ENCODE measurements at places on chromosomes 16 and 17.

DNA sequence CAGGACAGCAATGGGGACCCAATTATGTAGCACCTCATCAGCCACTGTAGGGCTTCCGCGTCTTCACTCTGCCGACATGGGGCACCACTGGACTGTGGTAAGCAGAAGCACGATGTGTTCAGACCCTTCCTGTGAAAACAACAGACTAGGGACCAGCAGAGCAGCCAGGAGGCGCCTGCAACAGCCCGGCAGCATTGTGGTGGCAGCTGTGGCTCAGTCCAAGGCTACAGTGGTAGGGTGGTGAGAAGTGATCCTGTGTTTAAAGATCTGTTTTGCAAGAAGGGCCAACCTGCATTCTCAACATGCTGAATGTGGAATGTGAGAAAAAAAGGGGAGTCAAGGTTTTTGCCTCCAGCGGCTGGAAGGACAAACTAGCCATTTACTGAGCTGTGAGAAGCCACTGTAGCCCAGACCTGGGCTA is 80.8 kb downstream of the GAS7 start:
- DNase-seq = no peak

GRCh38 chr17:50588391-50589049 is 28.0 kb downstream of the CACNA1G start:
- DNase-seq = no peak

DNA sequence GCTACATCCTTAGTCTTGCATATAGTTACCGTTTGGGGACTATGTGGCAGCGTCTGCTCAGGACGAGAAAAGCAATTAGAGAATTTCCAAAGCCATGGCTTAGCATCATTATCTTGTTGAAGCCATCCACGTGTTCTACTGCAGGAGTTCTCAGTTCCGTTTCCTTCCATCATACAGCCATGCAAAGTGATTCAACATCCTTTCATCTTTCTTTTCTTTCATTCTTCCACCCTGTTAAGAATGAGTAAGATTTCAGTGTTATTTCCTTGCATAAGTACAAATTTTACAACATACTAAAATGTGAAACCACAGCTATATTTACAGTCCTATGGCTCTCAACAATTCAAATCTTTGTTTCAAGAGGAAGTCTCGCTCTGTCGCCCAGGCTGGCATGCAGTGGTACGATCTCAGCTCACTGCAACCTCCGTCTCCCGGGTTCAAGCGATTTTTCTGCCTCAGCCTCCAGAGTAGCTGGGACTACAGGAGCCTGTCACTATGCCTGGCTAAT is 3.8 kb downstream of the MARF1 start:
- no peak for DNase-seq

GRCh38 chr17:2136241-2136640 is 81.3 kb downstream of the HIC1 start:
- no peak for DNase-seq

- no peak for DNase-seq
Observed at GRCh38 chr17:59332749-59333377, 1.4 kb downstream of the YPEL2 start.

DNA sequence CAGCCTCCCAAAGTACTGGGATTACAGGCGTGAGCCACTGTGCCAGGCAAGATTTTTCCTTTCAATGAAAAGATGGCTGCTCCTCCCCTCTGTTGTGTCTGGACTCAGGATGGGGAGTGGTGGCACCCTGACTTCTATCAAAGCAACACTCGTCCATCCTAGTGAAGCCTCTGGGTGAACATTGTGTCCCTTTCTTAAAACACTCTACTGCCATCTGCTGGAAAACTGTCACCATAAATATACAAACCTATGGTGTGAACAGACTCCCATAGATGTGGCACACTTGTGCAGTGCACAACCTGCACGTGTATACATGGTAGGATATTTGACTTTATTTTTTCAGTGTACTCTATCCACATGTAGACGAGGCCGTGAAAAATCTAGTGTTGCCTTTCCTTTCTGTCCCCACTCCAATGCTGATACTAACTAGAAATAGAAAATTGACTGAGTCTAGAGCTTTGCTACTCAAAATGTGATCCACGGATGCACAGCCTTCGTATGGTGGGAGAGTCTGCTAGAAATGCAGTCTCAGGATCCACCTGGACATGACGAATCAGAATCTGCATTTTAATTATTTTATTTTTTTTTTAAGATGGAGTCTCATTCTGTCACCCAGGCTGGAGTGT is 55.9 kb upstream of the PLCG2 start:
- DNase-seq = no peak

DNA sequence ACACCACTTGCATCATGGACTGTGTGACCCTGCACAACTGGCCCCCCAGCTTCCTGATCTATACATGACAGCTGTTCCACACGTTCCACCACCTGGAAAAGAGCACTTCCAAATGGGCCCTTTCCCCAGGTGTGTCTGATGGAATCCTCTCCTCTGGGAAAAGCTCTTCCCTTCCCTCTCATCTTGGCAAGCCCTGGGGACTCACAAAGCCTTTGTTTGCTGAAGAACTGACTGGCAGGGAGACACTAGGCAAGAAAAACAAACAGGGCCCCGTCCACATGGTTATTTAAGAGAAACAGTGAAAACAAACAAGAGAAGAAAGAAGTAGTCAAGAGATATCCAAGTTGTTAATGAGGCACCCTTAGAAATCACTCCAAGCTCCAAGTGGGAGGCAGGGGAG is 52.6 kb downstream of the C16orf95 start:
- DNase-seq = no peak

GRCh38 chr16:84074721-84075120 is 32.1 kb upstream of the SLC38A8 start:
- no peak for DNase-seq

DNA sequence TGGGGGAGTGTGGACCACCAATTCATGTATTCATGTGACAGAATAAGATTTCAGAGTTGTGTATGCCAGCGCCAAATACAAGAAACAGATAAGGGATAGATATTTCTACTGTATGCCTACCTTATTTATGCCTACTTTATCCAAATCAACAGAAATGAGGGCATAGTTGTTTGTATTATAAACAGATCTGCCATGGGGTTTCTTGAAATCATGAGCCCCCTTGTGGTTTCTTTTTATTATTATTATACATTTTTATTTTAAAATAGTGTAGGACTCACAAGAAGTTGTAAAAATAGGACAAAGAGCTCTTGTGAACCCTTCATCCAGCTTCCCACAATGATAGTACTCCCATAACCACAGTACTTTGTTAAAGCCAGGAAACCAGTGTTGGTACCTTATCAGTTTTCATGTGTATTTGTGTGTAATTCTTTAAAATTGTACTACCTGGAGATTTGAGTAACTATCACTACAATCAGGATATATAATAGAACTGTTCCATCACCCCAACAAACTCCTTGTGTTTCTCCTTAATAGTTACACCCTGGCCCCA is 229.4 kb downstream of the CCDC182 start:
- no peak for DNase-seq

- no peak for DNase-seq
Observed at GRCh38 chr17:55134486-55135157, 130.1 kb upstream of the HLF start.

DNA sequence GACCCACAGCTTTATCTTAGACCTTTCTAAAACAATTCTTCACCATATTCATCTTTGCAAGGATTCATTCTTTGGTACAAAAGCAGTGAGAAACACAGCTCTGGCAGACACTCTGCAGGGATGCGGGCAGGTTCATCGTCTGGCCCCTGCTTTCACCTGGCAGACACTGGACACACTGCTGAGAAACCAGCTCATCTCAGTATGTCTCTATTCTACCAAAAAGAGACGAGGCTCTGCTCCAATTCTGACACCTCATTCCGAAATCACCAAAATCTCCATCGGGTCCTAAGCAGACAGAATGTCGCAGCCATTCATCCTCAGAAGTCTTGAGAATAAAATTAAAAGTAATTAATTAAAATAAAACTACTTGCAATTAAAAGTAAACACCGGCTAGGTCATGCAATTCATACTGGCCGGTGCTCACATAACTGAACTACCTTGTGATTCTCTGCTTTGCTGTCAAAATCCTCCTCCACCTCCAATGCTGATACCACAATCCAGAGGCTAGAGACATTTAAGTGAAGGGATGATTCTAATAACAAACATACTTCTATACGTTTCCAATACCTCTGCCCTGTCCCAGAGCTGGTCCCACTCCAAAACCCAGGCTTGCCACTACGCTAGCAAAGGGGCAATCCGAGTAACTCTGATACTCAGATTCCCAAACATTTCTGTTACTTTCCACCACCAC is 1.3 kb downstream of the RNF157 start:
- no peak for DNase-seq

GRCh38 chr17:42989726-42990652 is 8.2 kb upstream of the RPL27 start:
- no peak for DNase-seq

- no peak for DNase-seq
Observed at GRCh38 chr16:67538666-67539101, 10.1 kb downstream of the RIPOR1 start.

DNA sequence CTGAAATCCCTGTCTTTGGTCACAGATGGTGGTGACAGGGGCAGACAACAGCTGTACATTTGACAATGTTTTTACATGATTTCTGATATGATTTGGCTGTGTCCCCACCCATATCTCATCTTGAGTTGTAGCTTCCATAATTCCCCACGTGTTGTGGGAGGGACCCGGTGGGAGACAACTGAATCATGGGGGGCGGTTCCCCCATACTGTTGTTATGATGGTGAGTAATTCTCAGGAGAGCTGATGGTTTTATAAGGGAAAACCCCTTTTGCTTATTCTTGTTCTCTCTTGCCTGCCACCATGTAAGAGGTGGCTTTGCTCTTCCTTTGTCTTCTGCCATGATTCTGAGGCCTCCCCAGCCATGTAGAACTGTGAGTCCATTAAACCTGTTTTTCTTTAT is 353.9 kb downstream of the CPPED1 start:
- DNase-seq = no peak

DNA sequence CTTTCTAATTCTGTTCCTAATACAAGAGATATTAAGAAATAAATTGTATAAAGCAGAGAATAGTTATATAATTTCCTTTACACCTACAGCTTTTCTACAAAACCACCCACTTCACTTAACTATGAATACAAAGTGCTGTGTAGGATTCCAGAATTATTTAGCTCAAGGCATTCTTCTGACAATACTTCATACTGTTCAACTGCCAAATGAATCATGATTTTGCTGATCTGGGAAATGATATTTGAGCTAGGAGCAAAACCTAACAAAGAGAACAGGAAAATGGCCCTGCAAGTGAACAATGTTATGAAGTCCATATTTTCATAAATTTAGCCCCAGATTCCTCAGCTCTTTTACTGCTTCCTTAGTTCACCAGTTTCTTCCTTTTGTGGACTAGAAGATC is 12.9 kb downstream of the BBS2 start:
- no peak for DNase-seq

DNA sequence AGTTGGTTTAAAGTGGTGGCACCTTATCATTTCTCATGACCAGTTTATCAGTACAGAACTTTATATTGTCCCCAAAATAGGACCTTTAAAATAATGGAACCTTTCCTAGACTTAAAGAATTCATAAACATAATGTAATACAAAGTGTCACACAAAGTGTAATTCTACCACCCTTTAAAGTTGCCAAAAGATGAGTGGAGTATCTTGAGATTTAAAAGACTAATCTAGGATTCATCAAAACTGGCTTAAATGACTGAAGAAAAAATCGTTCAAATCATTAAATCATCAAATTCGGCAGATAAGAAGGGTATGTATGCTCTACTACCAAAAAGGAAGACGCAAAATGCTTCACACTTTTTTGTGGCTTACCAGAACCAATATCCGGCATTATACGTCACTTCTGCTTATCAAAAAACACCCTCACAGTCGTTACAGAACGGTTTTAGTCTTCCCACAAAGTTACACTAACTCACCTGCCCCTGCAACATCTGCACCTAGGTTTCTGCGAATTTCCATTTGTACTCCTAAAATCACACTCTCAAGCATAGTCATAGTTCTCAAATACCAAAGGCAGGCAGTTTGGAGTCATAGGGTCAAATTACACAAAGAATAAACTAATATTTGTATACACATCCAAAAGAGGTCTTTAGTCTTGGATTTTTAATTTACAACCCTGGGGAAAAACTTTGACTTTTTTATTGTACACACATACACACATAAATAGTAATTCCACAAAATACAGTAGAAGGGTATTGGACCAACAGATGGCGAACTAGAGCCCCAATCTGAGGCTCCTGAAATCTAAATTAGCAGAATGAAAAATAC is 1.4 kb upstream of the KANSL1 start:
- DNase-seq = peak; percentile 17

DNA sequence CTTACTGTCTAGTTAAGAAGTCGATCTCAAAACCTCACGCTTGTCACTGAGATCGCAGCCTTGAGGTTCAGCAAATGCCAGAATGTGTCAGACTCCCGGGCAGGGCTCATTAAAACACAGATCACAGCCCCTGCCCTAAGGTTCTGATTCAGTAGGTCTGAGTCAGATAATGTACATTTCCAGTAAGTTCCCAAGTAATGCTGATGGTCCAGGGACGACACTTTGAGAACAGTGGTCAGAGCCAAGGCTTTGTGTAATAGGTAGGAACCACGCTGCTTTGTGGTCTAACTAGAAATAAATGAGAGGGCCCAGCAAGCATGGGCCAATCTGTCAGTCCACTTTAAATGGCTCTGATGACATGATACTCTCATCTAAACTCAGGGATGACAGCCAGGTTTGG is 228.6 kb downstream of the ZFHX3 start:
- no peak for DNase-seq
